Fibroblast of lung (primary cell): ENCODE measurements at places on chromosomes 7 and 10.

GRCh38 chr7:134302120-134302519 is 14.6 kb downstream of the SLC35B4 start:
- no peak overlapping the region for H3K27ac ChIP-seq
- peak; percentile 30 for DNase-seq
- no peaks in the 10 kb centered on the region for H3K4me1 ChIP-seq
- no peaks in the 10 kb centered on the region for H3K27me3 ChIP-seq
- no peak overlapping the region for H3K4me3 ChIP-seq

GRCh38 chr7:40033826-40034225 is 83.8 kb downstream of the CDK13 start:
- H3K27ac ChIP-seq = no peak overlapping the region
- no peaks in the 10 kb centered on the region for H3K4me1 ChIP-seq
- H3K36me3 ChIP-seq = no peaks in the 10 kb centered on the region
- DNase-seq = no peak
- H3K4me3 ChIP-seq = no peak overlapping the region

- peaks cover 4% of the 10 kb centered on the region for H3K36me3 ChIP-seq
- H3K27ac ChIP-seq = no peak overlapping the region
- H3K4me1 ChIP-seq = peaks cover 13% of the 10 kb centered on the region
- no peak overlapping the region for H3K4me3 ChIP-seq
These were observed 57.7 kb downstream of the NCAPG2 start for GRCh38 chr7:158646766-158647474.

- no peaks in the 10 kb centered on the region for H3K36me3 ChIP-seq
- H3K27ac ChIP-seq = no peak overlapping the region
- H3K27me3 ChIP-seq = no peaks in the 10 kb centered on the region
- H3K4me1 ChIP-seq = no peaks in the 10 kb centered on the region
- H3K4me3 ChIP-seq = no peak overlapping the region
- no peak for DNase-seq
These were observed 1084.1 kb upstream of the PHF14 start for GRCh38 chr7:9889554-9889953.

- no peaks in the 10 kb centered on the region for H3K27me3 ChIP-seq
- H3K36me3 ChIP-seq = no peaks in the 10 kb centered on the region
- H3K27ac ChIP-seq = no peak overlapping the region
- H3K4me1 ChIP-seq = no peaks in the 10 kb centered on the region
- no peak overlapping the region for H3K4me3 ChIP-seq
These were observed 74.9 kb downstream of the GFRA1 start for GRCh38 chr10:116197946-116198675.

- DNase-seq = no peak
- H3K4me1 ChIP-seq = no peaks in the 10 kb centered on the region
- no peak overlapping the region for H3K4me3 ChIP-seq
- H3K36me3 ChIP-seq = no peaks in the 10 kb centered on the region
These were observed 425.6 kb downstream of the PLXNA4 start for GRCh38 chr7:132150711-132151110.

DNA sequence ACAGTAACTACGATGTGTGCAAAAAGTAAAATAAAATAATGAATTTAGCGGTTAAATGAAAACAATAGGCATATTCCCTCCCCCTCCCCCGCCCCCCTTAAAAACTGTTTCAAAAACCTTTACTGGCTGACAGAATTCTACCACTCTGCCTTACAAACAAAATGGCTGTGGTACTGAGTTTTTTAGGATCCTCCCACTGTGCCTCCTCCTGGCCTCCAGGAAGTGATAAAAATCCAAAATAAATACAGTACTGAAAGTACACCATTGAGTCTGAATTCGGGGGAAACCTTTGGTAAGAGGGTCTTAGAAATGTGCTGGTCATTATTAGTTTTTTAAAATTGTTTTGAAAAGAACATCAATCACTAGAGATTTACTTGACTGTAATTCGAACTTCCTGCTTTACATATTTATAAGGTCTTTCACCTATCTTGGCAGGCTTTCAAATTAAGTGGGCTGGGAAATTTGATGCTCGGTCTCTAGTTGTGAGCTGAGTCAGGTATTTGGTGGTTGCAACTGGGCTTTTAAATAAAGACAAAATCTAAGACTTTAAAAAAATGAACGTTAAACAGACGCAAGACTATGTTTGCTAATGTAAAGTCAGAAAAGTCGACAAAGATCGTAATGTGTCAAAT is 32.5 kb upstream of the EPC1 start:
- peak overlapping the region; percentile 71 for H3K4me3 ChIP-seq
- DNase-seq = peak; percentile 78
- H3K27ac ChIP-seq = peak overlapping the region; percentile 81
- H3K4me1 ChIP-seq = peaks cover 2% of the 10 kb centered on the region

DNA sequence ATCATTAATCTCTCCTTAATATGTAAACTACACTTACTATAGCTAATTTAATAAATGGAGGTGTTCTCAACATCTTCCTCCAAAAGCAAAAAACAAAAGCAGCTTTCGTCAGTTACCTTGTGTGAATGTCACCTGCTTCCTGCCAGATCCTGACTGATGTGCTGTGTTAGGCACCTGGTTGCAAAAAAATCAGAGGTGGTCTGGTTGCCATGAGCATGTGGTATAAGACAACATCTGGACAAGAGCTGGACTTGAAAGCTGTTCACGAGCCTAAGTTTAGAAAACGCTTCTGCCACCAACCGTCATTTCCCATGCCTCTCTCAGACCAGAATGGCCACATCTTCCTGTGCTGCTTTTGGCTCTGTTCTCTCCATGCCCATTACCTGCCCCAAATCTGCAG is 42.0 kb upstream of the GGCT start:
- no peak overlapping the region for H3K4me3 ChIP-seq
- H3K27ac ChIP-seq = no peak overlapping the region
- peaks cover 3% of the 10 kb centered on the region for H3K4me1 ChIP-seq
- H3K36me3 ChIP-seq = no peaks in the 10 kb centered on the region
- H3K27me3 ChIP-seq = no peaks in the 10 kb centered on the region
- DNase-seq = no peak

- H3K4me1 ChIP-seq = no peaks in the 10 kb centered on the region
- no peak for DNase-seq
- H3K36me3 ChIP-seq = no peaks in the 10 kb centered on the region
- H3K27ac ChIP-seq = no peak overlapping the region
- peaks cover 2% of the 10 kb centered on the region for H3K27me3 ChIP-seq
These were observed 18.1 kb downstream of the CHAT start for GRCh38 chr10:49631975-49632374.

- H3K4me1 ChIP-seq = no peaks in the 10 kb centered on the region
- H3K27ac ChIP-seq = no peak overlapping the region
- no peak for DNase-seq
- H3K36me3 ChIP-seq = no peaks in the 10 kb centered on the region
- no peak overlapping the region for H3K4me3 ChIP-seq
- H3K27me3 ChIP-seq = no peaks in the 10 kb centered on the region
These were observed 3.6 kb upstream of the GIMAP7 start for GRCh38 chr7:150511048-150511447.

DNA sequence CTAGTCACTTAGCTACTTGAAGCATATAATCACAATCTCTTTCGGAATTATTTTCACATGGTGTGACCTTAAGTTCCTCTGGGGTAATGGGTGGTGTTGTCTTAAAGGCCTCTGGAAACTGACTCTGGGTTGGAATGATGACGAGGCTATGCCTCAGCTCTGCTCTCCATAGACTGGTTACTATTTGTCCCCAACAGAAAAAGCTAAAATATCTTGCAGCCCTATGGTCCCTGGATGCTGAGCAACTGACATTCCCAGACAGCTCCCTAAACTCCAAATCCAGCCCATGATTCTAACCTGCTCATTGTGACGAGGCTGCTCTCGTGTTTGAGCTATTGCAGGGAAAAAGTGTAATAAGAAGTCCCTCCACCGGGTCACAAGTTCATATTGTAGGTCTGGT is 51.6 kb downstream of the HBP1 start:
- H3K4me3 ChIP-seq = no peak overlapping the region
- no peak overlapping the region for H3K27ac ChIP-seq
- no peaks in the 10 kb centered on the region for H3K36me3 ChIP-seq
- no peaks in the 10 kb centered on the region for H3K4me1 ChIP-seq
- no peak for DNase-seq
- H3K27me3 ChIP-seq = no peaks in the 10 kb centered on the region

DNA sequence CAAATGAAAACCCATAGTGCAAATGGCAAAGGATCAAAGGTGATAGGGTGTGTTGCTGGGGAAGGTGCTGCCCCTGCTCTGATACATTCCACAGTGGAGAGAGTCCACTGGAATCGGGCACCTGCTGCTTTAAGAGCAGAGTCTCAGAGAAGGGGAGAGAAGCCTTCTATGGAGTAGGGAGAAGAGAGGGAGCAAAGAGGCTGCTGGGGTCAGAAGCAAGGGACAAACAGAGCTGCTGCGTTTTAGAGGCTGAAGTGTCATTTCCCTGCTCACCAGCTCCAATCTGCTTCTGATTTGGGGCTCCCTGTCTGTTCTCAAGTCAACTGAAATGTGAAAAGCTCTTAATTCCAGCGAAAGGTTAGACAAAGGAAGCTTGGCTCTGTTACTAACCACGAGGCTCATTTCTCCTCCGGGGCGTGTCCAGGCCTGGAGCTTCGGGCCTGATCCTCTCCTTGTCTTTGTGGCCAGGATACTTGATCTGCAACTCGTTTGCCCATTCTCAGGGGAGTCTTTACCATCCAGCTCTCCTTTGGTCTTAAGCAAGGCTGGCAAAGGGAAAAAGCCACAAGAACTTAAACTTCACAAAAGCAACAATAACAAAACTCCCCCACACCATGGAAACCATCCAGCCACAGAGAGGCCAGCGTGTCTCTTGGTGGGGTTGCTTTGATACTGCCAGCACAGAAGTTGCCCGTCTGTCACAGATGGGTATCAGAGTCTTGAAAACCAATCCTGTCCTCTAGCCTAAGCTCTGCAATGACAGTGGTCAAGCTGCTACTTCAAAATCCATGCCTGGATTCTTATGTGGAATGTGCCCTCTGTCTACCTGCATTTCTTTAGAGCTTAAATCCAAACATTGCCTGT is 692.6 kb downstream of the SUGCT start:
- H3K4me3 ChIP-seq = no peak overlapping the region
- peak overlapping the region; percentile 1 for H3K27ac ChIP-seq
- no peaks in the 10 kb centered on the region for H3K27me3 ChIP-seq
- no peak for DNase-seq

GRCh38 chr10:113947184-113948041 is 93.0 kb downstream of the NHLRC2 start:
- H3K36me3 ChIP-seq = no peaks in the 10 kb centered on the region
- no peak overlapping the region for H3K27ac ChIP-seq
- H3K4me1 ChIP-seq = no peaks in the 10 kb centered on the region
- H3K27me3 ChIP-seq = no peaks in the 10 kb centered on the region
- DNase-seq = peak; percentile 24
- no peak overlapping the region for H3K4me3 ChIP-seq

- H3K27ac ChIP-seq = no peak overlapping the region
- H3K36me3 ChIP-seq = no peaks in the 10 kb centered on the region
- H3K4me3 ChIP-seq = no peak overlapping the region
- H3K4me1 ChIP-seq = no peaks in the 10 kb centered on the region
- H3K27me3 ChIP-seq = no peaks in the 10 kb centered on the region
These were observed 319.1 kb downstream of the KIF20B start for GRCh38 chr10:90020506-90020905.

GRCh38 chr7:82156168-82156567 is 287.4 kb downstream of the CACNA2D1 start:
- H3K27me3 ChIP-seq = no peaks in the 10 kb centered on the region
- DNase-seq = no peak
- H3K4me3 ChIP-seq = no peak overlapping the region
- H3K4me1 ChIP-seq = no peaks in the 10 kb centered on the region

DNA sequence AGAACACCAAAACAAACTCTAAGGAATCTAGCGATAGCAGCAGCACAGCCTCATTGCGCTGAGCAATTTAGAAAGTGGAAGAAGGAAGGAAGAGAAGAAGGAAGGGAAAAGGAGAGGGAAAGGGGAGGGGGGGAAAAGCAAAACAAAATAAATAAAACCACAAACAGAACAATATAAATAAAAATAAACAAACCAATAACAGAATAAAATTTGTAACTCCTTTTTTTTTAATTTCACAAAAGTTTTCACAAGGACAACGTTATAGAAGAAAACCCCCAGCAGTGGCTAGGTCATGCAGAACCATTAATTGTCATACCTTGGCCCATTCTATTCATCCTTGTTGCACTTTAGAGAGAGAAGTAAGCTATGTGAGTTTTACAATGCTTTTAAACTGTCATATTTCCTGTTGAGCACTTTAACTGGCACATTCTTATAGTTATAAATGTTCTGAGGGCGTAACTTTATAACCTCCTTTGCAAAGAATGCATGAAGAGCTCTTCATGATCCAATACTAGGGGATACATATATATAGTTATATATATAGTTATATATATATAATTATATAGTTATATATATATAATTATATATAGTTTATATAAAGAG is 752.8 kb downstream of the KCNMA1 start:
- no peak overlapping the region for H3K4me3 ChIP-seq
- DNase-seq = no peak
- peaks cover 3% of the 10 kb centered on the region for H3K4me1 ChIP-seq
- no peak overlapping the region for H3K27ac ChIP-seq

DNA sequence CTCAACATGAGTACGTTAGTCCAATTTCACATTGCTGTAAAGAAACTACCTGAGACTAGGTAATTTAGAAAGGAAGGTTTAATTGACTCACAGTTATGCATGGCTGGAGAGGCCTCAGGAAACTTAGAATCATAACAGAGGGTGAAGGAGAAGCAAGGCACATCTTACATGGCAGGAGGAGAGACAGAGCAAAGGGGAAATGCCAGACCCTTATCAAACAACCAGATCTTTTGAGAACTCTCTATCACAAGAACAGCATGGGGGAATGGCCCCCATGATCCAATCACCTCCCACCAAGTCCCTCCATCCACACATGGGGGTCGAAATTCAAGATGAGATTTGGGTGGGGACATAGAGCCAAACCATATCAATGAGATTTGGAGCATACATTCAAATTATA is 34.6 kb upstream of the PDSS1 start:
- H3K4me3 ChIP-seq = no peak overlapping the region
- H3K36me3 ChIP-seq = no peaks in the 10 kb centered on the region
- no peaks in the 10 kb centered on the region for H3K4me1 ChIP-seq
- no peak for DNase-seq

- no peaks in the 10 kb centered on the region for H3K36me3 ChIP-seq
- H3K4me1 ChIP-seq = no peaks in the 10 kb centered on the region
- H3K27me3 ChIP-seq = no peaks in the 10 kb centered on the region
These were observed 832 bp downstream of the XRCC2 start for GRCh38 chr7:152674860-152675758.

GRCh38 chr7:149147752-149148653 is 750 bp downstream of the ZNF398 start:
- no peaks in the 10 kb centered on the region for H3K27me3 ChIP-seq
- peak overlapping the region; percentile 90 for H3K27ac ChIP-seq
- H3K4me3 ChIP-seq = peak overlapping the region; percentile 92
- H3K36me3 ChIP-seq = peaks cover 2% of the 10 kb centered on the region
